ENCODE measurements at places on chromosomes 1 and 21. TPM values are rescaled to one million over a fixed set of nuclear protein-coding genes. Genes with fewer than 3 reads are reported as not detected.

Gene FCAMR
- total RNA-seq: not detected

GRCh38 chr21:14487490-14488432 lies 58.4 kb downstream of the SAMSN1 start:
- DNase-seq: no peak

- DNase-seq: no peak
Observed at GRCh38 chr21:35697321-35697808, 363.0 kb downstream of the SETD4 start.

GRCh38 chr1:223207293-223208066 lies 64.4 kb upstream of the TLR5 start:
- DNase-seq: no peak

DNA sequence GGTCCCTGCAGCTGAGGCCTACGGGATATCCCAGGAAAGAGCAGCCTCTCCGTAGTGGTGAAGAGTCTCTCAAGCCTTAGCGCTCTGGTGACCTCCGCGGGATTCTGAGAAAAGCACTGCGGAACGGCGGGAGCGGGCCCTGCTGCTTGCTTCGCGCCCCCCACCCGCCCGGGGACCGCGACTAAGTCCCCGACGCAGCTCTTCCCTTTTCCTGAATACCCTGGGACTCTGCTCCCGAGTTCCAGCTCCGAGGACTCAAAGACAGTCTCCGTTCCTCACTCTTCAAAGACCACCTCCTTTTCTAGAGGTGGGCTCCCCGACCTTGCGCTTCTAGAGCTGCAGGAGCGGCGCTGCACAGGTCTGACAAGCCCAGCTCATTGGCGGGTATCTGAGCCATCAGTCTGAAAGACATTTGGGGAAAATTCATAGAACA lies 3.6 kb upstream of the PRRX1 start:
- DNase-seq: no peak

- no peak for DNase-seq
Observed at GRCh38 chr1:2975466-2976179, 45.6 kb upstream of the ACTRT2 start.

Gene TRIM46
- total RNA-seq: 0.85 TPM

Gene TFF3
- total RNA-seq: 6.8 TPM

DNA sequence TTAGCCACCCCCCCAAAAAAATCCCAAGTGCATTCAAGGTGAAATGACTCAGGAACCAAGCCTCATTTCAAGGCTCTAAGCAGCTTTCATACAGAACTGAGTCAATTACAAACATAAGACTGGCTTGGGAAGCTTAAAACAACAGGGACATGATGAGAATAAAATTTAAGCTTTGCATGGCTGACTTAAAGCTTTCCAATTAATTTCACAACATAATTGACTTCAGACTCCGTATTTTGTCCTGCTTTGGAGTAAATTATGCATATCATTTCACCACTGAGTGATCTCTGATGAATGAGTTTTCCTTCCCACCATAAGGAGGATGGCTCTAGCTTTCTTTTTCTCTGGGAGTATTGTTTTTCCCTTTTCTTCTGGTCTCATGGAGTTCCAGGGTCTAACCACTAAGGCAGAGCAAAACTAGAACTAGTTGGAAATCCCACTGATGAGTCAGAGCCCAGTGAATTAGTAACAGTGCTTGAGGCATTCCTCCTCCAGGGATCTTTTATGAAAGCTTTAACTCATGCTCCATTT lies 72.8 kb downstream of the XCL2 start:
- DNase-seq: no peak

DNA sequence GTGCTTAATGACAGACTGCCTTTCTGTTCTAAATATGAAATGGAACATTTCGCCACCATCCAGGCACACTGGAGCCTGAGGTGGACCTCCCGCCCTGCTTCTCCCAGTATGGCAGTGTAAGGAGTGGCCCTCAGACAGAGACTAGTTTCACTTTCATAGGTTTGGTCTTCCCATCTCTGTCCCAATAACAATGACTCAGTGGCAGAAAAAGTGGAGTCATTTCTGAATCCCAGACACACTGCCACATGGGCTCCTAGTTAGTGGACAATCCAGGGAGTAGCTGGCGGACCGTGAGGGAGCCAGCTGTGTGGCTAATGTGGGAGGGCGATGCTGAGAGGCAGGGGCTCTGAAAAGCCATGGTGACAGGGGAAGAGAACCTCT lies 95.6 kb upstream of the TSPAN2 start:
- no peak for DNase-seq

- no peak for DNase-seq
Observed at GRCh38 chr1:210698661-210699060, 370.0 kb downstream of the HHAT start.

Gene C1orf115
- 10.0 TPM for total RNA-seq

Gene SH2D1B
- 0.37 TPM for total RNA-seq

Gene KCNH1
- total RNA-seq: 2.0 TPM

Gene SAMSN1
- total RNA-seq: 16.2 TPM

DNA sequence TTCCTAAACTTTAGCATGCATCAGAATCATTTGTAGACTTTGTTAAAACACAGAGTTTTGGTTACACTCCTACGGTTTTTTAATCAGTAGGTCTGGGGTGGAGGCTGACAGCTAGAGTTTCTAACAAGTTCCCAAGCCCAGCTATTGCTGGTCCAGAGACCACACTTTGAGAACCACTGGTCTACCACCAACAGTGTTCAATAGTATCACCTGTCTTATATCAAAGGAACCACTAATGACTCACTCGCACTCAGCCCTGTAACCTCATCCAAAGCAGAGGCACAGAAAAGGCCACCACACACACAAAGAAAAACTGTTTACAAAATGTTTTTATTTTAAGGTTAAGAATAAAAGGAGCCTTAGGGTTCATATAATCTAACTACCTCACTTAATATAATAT lies 68.7 kb downstream of the HIVEP3 start:
- no peak for DNase-seq

Gene S100A1
- not detected for total RNA-seq

Gene CAMSAP2
- 61.5 TPM for total RNA-seq

Gene RIMKLA
- 0.69 TPM for total RNA-seq

DNA sequence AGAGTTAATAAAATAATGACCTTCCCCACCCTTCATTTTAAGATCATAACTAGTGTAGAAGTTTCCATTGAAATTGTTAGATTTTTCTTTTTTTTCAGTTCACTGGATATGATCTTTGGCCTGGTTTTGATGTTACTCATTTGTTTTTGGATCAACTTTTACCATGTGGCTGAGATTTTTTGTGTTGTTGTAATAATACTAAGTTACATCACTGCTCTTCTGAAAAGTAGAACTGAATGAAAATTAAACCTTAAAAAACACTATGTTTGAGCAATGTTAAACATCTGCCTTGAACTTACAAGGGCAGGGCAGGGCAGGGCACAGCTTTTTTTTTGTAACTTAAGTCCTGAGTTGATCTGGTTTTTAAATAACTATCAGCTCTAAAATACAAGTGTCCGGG lies 204.8 kb upstream of the ADAMTS5 start:
- no peak for DNase-seq

GRCh38 chr21:25870084-25870483 lies 135.3 kb downstream of the GABPA start:
- no peak for DNase-seq

Gene TRAF5
- total RNA-seq: 63.8 TPM

DNA sequence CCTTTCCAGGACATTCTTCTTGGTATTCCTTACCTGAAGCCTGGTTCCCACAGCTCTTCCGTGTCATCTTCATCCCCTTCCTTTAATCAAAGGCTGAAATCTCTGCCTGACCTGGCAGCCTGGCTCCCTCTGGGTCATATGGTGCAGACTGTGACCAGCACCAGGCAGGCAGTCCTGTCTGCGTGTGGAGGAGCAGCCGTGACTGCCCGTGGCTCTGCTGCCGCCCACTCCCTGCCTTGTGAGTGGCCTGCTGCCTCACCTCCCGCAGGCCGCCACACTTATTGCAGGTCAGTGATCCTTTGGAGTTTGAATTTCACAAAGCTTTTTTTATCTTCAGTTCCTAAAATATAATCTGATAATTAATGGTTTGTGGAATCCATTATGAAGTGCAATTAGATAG lies 36.2 kb upstream of the EPHA8 start:
- no peak for DNase-seq

GRCh38 chr1:147272042-147272441 lies 29.6 kb downstream of the CHD1L start:
- no peak for DNase-seq

GRCh38 chr1:15939181-15940109 lies 36.5 kb downstream of the ZBTB17 start:
- no peak for DNase-seq

DNA sequence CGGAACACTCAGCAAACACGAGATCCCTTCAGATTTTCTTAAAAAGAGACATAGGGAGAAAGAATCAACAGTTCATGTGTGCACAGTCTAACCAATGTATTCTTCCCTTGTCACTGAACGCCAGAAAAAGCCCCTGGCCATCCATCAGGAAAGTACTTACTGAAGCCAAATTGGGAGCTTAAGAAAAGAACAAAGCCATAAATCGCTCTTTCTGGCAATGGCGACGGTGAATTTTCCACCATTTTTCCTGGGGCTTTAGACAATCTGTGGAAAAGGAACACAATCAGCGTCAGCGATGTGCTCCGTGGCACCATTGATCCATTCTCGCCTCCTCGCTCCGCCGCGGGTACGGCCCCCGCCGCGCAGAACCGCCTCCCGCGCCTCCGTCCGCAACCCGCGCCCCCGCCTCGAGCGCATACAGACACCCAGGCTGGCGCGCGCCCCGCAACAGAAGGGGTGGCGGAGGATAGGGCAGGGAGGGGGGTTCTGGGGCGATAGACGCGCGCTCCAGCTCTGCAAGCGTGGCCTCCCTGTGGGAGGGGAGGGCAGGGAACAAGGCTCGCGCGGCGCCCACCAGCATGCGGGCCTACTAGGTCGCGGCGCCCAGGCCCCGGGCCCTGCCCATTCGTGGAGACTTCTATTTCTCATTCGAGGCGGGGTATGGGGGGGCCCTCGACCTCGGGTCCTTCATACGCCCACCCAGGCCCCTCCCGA lies 440 bp downstream of the PIGP start:
- DNase-seq: peak; percentile 59

DNA sequence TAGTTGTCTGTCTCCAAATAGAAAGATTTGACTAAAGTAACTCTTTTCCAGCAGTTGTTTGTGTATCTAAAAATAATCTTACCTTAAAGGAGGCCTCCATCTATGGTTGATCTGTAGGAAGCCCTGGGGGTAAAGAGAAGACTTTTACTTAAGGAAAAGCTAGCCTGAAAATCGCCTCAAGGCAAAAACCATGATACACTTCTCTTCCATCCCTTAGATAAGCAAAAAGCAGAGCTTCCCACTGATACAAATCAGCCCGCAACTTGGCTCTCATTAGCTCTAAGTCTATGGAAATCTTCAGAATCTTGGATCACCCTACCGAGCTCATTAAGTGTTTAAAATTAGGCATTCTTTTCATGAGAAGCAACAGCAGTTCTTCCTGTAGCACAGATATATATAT lies 576.9 kb upstream of the PTBP2 start:
- DNase-seq: no peak

DNA sequence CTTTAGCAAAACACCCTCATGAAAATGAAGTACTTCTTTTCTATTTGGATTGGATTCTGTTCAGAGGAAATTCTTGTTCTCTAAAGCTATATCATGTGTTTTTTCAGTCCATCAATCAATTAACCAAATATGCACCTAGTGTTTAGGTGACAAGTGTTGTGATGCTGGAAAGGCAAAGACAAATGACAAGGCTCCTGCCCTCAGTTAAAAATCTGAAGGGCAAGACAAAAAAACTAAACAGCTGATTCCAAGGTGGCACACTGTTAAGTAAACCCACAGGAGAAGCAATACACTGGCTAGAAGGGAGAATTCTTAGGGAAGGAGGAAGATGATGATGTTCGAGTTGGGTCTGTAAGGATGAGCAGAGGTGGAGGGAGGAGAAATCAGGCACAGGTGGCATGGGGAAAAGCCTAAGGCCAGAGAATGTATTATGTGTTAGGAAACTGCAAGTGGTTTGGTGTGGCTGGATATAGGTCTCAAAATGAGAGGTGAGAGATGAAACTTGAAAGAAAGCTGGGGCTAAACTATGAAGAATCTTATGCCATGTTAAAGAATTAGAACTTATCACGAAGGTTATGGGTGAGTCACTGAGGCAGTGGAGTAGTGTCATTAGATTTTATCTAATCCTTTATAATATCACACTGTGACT lies 51.8 kb upstream of the GFI1 start:
- DNase-seq: no peak

Gene PLEKHM2
- 23.5 TPM for total RNA-seq

GRCh38 chr1:52904927-52905698 lies 16.4 kb downstream of the ECHDC2 start:
- no peak for DNase-seq

Gene TMEM69
- total RNA-seq: 24.7 TPM

DNA sequence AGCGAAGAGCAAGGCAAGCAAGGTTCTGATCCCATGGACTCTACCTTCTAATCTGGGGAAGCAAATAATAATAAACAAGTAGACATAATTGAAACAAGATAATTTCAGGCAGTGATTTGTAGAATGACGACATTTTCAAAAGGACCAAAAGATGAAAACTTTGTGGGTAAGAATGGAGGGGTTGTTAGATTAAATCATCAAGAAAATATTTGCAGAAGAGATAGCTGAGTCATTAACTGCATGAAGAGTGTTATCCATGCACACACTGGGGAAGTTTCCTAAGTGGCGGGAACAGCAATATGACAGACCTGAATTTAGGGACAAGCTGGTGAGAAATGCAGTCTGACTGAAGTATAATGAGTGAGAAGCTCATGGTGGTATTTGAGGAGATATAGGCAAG lies 583.1 kb upstream of the RGS18 start:
- no peak for DNase-seq

- no peak for DNase-seq
Observed at GRCh38 chr21:41847066-41847804, 31.9 kb downstream of the PRDM15 start.

- DNase-seq: no peak
Observed at GRCh38 chr21:16913010-16913409, 599.8 kb upstream of the CXADR start.

Data from urinary bladder (tissue), 4 donors.